Left lobe of liver (tissue), 2 donors: ENCODE measurements at places on chromosomes 5 and 9.

- DNase-seq = peak; percentile 55
These were observed 2.1 kb upstream of the NFIB start for GRCh38 chr9:14315875-14316601.

- DNase-seq = peak; percentile 47
These were observed 62.9 kb upstream of the PPARGC1B start for GRCh38 chr5:149667084-149667828.

DNA sequence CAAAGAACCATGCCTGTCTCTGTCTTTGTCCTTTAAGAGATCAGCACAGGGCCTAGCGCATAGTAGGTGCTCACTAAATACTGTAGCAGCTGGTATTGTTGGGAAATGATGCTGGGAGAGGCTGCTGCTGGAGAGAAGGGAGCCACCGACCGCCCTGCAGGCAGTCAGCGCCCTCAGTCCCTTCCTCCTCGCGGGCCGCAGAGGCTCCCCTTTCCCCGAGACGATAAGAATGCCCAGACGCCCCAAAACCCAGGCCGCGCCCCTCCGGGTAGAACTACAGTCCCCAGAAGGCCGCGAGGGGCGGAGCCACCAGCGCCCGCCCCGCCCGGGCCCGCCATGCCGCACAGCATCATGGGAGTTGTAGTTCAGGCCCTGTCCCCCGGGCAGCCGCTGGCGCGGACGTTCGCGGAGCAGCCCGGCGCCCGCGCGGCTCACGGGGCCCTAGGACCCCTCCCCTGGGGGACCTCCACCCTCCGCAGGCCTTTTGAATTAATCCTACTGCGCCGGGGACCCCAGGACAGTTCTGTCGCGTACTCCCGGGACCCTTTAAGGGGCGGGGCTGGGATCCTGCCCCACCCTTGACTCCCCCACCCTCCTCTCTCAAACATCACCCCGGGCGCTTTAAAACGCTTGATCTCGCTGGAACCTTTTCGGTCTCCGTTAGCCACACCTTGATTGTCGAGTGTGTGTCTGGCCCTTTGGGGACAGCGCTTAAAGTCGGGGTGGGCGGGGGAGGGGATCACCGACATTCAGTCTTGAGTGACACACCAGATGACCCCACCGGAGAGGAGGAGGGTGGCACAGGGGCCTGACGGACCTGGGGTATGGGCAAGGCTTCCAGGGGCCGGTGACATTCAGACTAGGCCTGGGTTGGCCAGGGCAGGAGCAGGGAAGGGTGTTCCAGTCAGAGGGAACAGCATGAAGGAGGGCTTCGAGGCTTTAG, 24.8 kb upstream of the IER5L start:
- DNase-seq = peak; percentile 87

DNA sequence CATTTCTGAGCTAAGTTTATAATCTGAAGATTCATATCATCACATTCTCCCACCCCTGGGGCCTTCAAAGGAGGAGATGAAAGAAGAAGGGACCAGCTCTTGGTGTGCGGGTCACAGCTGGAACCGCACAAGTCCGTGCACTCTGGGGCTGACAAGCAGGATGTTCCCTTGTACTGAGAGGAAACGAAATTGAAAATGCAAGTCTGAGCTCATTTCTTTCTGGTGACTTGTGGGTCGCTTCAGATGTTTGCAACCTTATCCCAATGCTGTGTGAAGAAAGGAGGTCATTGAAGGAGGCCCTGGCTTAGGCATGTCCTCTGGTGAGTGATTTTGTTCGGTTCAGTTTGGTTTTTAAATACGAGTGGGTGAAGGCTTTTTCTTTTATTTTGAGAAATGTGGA, 59.6 kb downstream of the C9orf152 start:
- DNase-seq = no peak

DNA sequence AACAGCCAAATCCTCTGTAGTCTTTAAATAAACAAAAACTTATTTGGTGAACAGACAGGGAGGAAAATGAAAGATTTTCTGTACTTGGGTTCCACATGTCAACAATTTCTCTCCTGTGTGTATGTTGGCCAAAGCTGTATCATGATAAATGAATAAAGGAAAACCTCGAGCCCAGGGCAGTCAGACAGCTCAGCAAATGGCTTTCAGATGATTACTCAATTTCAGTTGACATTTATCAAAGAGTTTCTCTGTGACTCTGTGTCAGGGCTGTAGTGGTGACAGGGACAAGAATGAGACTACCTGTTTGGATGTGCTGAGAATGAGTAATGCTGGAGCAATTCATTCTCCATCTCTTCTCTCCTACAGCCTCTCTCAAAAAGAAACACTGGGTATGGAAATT, 45.7 kb upstream of the PTGS1 start:
- DNase-seq = no peak

GRCh38 chr5:79237740-79238560, 2.0 kb downstream of the JMY start:
- DNase-seq = no peak

GRCh38 chr9:111700776-111701175, 39.4 kb downstream of the GNG10 start:
- DNase-seq = no peak

DNA sequence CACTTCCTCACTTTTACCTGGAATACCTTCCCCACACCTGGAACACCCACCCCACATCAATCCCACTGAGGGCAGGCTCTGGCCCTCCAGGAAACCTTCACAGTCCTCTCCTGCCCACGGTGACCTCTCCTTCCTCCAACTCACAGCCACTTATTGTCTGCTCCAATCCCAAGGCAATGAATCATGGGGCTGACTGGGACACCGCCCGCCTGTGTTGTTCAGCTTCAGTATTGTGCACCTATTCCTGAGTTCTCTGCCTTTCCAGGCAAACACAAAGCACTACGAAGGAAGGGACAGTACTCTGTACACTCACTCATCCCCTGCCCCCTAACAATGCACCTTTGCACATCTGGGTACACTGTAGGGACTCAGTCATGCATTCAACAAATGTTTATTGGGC, 7.3 kb downstream of the PCDH1 start:
- no peak for DNase-seq

DNA sequence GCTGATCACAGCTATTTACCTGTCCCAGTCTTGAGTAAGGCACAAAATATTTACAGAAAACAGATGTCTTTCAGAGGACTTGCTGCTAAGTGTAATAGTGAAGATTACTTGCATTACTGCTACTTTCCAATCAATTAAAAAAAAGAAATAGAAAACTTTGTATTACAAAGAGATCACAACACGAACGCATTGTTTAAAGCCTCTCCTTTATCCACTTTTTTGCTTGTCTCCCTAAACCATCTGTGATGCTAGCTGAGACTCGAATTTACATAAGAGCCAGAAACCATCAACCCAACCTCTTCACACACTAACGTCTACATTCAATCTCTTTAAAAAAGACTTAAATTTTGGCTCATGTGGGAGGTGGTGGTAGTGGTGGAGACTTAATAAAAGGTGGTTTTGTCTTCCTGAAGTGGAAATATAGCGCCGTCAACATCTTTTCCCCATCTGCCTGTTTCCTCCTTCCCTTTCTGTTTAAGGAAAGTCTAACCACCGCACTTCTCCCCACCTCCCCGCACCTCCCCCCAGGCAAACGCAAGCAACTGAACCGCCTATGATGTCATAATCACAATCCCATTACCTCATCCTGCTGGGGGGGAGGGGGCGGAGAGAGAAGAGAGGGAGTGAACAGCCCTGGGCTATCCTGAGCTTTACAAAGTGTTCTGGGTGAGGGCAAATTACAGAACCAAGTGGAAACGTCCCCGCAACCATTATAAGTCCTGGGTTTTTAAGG, 948 bp upstream of the FAM53C start:
- DNase-seq = no peak

- DNase-seq = no peak
These were observed 437.3 kb downstream of the DTWD2 start for GRCh38 chr5:118551031-118551430.

GRCh38 chr9:69452110-69452782, 127.2 kb downstream of the ENTREP1 start:
- no peak for DNase-seq
